Activated T-cell treated with anti-CD3 and anti-CD28 coated beads, Interleukin-2, amount 50 U/mL, for 4 hours (primary cell): ENCODE measurements at places on chromosomes 1 and 21. TPM values are rescaled to one million over a fixed set of nuclear protein-coding genes. Genes with fewer than 3 reads are reported as not detected.

CHD5 gene
- 0.34 TPM for total RNA-seq

AGRN gene
- total RNA-seq: 18.0 TPM

PROK1 gene
- not detected for total RNA-seq

MPC2 gene
- total RNA-seq: 31.9 TPM

SNX27 gene
- 25.8 TPM for total RNA-seq

MSH4 gene
- 0.28 TPM for total RNA-seq

NBPF4 gene
- 0.13 TPM for total RNA-seq

PTGER3 gene
- 0.10 TPM for total RNA-seq

CR1L gene
- not detected for total RNA-seq

DNA sequence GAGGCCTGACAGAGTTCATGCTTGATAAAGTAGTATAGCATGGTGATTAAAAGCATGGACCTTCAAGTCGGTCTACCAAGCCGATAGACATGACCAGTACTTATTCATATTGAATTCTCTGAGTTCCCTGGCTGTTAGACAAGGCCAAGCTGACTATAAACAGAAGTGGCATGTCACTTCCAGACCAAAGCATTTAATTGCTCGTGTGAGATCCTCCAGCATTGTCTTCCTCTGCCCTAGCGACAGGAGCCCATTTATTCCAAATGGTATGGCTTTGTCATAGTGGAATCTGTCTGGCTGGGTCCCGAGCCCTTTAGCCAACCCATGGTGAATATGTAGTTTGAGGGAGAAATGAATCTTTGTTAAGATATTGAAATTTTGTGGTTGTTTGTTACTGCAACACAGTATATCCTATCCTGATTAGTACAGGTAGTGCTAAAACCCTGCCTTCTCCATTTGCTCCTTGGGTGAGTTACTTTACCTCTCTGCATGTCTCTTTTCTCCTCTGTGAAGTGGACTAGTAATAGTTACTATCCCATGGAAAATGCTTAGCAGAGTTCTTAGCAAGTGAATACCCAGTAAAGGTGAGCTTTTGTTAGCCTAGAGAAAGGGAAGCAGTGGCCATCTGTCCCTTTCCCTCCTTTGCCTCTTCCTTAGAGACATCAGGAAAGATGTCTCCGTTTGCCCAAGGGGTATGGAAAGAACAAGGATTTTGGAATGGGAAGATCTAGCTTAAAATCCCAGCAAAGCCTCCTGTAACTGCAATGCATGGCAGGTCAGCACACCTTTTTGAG, 77.6 kb upstream of the CD1D start:
- DNase-seq: no peak

DNA sequence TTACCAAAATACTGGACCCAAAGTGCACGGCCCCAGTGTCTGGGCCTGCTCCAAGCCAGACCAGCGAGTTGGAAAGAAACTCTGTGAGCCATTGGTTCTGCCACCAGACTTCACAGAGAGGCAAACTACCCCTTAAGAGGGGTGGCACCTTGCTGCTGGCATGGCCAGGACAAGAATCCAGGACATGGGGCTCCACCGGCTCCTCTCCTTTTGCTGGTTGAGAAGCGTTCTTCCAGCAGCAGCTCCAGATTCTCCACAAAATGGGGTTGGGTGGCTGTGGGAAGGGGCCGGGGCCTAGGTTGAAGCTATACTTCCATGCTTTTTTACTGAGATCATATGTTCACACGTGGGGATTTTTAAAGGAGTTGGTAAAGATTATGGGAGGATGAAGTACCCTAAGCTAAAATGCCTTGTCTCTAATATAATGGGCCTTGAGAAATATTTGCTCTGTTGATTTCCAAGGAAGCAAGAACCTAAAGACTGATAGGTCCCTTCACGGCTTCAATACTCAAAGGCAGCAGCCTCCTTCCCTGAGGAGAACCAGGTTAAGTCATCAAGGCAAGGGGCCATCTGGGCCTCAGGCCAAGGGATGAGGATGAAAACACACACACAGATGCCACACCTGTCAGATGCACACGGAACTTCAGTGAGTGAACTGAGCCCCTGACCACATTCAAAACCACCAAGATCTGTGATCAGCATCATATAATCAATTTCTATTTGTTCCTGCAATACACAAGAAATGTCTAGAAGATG, 3.1 kb downstream of the C1orf198 start:
- no peak for DNase-seq

DNA sequence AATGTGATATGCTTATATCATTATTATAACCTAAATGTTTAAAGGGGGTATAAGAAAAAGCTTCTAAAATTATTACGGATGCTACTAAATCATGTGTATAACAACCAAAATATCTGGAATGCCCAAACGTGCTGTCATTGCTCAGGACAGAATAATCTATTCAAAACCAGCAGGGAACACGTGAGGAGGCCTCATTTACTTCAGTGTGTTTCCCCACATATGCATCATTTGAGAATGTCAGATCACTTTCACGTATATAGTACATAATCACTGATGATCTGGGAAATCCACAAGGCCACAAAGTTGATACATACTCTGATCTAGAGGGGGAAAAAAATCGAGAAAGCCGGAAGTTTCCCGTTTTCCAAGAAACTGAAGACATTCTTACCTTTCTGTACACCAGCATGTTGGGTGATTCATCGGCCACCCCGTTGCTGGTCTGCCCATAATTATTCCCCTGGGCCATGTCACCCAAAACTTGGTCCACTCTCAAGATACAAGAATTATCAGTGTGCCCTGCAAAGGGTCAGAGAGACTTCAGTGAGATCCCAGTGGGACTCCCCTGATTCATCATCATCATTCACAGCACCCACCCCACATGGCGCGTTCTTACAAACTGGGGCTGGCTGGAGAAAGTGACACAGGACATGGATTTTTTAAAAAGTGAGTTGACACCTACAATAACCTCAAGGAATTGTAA, 1.5 kb downstream of the RGS7 start:
- no peak for DNase-seq

GRCh38 chr1:14003552-14003951, 303.6 kb downstream of the PRDM2 start:
- DNase-seq: no peak

DNA sequence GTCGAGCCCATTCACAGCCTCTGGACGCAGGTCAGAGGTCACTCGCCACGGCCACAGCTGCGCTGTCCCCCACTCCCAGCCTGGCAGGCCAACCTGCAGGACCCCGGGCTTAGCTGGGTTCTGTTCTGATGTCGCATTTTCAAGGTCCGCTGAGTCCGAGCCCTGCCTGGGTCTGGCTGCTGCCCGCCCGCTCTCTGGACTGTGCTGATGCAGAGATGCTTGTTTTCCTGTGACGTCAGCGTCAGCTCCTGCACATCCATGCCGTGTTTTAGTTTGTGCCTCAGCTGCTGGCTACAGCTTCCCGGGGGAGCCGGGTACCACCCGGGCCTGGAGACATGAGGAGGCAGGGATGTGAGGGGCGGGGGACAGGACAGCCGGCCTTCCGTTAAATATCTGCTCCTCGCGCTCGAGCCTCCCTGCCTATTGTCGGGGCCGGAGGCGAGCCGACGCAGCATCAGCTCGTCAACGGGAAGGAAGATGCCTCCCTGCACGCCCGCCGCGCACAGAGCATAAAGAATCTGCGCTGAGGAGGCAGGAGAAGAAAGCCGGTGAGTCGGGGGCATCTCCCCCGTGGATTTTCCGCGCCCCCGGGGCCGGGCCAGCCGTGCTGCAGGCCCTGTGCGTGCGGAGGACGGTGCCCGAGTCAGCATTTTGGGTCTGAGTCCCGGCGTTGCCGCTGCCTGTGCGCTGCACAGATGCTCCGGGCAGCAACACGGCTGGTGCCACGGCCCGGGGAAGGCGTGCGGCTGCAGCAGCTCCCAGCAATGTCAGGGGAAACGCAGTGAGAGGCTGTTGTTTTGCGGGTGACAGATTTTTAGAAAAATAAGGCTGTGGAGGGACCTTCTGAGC, 23.4 kb downstream of the PRKCZ start:
- no peak for DNase-seq

DNA sequence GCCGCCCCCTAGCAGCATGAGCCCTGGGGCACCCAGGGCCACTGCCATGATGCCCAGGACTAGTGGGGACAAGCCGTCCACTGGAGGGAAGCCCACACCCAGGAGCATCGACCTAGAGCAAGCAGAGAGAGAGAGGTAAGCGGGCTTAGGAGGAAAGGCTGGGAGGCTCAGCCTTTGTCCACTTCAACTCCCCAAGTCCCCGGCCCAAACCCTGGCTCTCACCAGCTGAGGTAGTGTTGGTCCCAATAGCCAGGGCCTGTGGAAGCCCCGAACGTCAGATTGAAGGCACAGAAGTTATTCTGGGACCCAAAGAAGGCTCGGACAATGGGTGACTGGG, 2.4 kb downstream of the GLMP start:
- no peak for DNase-seq

DNA sequence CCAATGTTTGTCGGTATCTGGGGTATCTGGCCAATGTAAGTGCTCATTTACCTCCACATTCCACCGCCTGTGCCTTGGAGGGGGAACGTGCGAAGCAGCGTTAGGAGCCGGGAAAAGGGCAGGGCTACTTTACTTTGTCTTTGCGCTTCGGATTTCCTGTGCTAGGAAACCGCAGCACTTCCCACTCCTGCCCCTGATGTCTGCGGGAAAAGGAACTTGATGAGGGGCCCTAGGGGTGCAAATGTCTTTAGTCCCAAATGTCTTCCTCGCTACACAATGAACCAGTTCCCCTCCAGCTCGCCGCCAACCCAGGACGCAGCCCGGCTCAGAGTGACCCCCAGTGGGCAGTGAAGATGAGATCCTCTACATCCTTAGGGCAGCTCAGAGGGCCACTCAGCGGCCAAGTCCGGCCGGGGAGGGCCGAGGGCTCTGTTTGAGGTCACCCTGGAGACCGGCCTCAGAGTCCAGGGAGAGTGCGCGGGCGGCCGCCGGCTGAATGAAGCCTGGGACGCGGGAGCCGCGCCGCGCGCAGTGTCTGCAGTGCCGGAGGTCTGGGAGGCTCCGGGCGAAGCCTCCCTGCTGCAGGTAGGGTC, at the start of gene DYNLT5:
DYNLT5 (plus strand) TSS at position 460 of the 593 bp plus-strand sequence. CDS start 2,200 bp downstream, outside the sequence.
- no peak for DNase-seq

- no peak for DNase-seq
Measured at GRCh38 chr1:235075777-235076308, 52.8 kb downstream of the TOMM20 start.

DNA sequence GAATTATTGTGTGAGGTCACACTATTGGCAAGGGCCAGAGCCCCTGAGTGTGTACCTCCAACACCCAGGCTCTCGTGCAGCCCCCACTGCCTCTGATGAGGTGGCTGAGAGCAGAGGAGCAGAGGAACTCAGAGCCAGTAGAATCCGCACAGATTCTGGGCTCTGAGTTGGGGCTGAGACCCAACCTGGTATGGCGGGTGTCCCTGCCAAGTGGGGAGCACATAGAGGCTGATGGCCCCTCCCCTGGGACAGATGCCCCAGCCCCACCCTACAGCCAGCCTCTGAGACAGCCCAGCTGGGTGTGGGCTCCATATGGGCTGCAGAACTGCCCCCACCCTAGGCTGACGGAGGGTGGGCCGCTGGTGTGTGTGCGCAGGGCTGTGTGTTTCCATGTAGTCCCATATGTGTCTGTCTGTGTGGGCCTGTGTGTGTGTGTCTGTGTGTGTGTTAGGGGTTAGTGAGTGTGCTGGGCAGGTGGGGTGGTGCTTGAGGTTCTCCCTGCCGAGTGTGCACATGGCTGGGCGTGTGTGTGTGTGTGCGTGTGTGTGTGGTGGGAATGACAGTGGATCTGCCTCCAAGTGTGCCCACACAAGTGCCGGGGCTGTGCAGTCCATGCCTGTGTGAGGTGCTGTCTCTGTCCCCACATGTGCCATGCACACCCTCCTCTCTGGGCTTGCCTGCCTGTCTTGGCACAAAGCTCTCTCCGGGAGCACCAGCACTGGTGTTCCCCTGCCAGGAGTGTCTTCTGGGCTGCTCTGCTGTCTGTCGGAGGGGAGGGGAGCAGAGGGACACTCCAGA, 24.4 kb downstream of the FOXO6 start:
- no peak for DNase-seq
